Sigmoid colon (tissue), 7 donors: ENCODE measurements at places on chromosomes 6 and 20. TPM values are rescaled to one million over a fixed set of nuclear protein-coding genes. Genes with fewer than 3 reads are reported as not detected.

GRCh38 chr6:100512203-100512862 lies 47.6 kb upstream of the SIM1 start:
- no peak for DNase-seq

GRCh38 chr20:59765599-59766177 lies 161.3 kb downstream of the PHACTR3 start:
- no peak for DNase-seq

- no peak for DNase-seq
Measured at GRCh38 chr6:170454512-170455285, 98.4 kb downstream of the PSMB1 start.

DNA sequence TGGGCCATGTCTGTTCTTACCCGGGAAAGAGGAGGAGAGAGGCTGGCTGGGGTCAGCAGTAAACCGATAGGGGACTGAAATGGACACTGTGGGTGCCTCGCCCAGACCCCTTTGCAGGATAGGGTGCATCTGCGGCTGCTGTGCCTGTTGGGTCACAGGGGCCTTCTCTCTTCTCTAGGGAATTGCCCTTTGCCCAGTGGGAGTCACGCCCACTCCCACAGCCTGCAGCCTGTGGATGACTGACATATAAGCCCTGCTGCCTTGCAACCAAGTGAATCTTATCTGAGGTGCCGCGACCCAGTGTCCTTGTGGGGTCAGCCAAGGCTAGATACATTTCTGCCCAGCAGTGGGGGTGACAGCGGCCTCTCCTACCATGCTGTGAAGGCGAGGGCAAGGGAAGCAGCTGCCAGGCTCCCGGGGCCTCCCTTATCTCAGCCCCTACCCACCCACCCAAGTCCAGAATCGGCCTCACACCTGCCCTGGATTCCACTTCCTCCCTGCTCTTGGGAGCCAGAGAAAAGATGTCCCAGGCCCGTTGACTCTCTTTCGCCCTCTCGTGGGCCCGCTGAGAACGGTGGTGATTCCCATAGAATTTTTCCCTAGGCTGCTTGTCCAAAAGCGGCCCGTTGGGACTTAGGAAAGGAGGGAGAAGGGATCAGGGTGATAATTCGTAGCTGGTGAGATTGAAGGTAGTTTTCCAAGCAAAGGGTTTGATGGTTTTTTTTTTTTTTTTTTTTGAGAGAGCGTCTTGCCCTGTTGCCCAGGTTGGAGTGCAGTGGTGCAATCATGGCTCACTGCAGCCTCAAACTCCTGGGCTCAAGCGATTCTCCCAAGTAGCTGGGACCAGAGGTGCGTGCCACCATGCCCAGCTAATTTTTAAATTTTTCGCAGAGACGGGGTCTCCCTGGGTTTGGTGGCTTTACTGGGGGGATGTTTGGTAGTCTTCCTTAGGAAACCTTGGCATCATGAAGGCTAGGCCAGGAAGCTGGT lies 76.4 kb upstream of the RNF24 start:
- DNase-seq, result no peak

Gene CENPW
- 5.2 TPM for total RNA-seq

Gene ZBP1
- total RNA-seq, result not detected
